ENCODE measurements at places on chromosomes 12 and 14.

- DNase-seq = no peak
Measured at GRCh38 chr12:109737631-109738030, 24.0 kb downstream of the FAM222A start.

- DNase-seq = no peak
Measured at GRCh38 chr14:98766818-98767217, 505.2 kb downstream of the BCL11B start.

DNA sequence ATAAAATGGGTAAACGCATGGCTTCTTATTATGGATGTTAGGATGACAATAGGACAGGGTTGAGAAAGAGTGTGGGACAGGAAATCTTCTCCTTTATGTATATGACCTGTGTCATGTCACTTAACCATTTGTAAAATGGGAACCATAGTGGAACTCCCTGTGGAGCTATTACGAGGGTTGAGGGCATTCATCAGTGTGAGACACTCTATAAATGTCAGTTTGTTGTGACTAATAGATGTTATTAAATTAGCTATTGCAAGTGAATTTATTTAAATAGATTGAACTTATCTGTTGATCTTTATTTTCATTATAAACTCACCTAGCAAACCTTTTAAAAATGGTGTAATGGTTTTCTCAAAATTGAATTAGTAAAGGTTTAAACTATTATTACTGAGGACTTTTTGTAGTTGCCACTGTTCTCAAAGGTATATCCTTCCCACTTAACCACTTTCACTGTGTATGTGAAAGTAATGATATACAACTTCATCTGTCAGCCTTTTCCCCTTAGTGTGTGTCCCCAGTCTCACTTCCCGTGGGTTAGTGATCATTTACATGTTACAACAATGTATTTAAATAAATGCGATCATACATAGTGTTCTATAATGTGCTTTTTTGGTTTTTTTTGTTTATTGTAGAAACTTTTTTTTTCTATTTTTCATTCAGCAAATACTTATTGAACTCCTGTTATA lies 17.1 kb downstream of the HELB start:
- no peak for DNase-seq

DNA sequence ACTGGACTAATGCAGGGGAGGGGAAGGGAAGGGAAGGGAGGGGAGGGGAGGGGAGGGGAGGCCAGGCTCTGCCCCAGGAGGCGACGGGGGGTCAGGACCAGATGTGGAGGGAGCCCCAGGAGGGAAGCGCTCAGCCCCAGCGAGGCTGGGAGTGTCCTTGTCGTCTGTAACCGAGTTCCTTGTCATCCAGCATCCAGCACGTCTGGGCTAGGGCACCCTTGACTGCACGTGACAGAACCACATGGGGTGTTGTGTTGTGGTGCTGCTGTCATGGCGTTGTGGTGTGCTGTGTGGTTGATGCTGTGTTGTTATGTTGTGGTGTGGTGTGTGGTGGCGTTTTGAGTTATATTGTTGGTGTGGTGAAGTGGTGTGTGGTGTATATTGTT lies 28.4 kb upstream of the SFSWAP start:
- no peak for DNase-seq

- DNase-seq = no peak
Measured at GRCh38 chr14:91348845-91349465, 68.7 kb downstream of the CCDC88C start.

DNA sequence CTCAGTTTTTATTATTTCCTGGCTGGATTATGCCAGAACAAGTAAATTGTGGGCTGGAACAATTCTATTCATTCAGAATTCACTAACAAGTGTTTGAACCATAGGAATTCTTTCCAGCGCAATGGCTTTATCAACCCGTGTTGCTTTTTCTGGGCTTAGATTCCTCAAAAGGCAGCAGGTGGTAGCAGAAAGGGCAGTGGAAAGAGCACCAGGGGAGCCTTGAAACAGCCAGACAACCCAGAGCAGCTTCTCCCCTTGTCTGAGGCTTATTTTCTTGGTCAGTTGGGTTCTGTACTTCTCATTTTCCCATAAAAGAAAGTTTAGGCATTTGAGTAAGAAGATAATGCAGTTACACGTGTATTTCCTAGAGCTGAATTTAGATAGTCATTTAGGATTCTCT lies 130.7 kb downstream of the OTOGL start:
- peak; percentile 66 for DNase-seq

DNA sequence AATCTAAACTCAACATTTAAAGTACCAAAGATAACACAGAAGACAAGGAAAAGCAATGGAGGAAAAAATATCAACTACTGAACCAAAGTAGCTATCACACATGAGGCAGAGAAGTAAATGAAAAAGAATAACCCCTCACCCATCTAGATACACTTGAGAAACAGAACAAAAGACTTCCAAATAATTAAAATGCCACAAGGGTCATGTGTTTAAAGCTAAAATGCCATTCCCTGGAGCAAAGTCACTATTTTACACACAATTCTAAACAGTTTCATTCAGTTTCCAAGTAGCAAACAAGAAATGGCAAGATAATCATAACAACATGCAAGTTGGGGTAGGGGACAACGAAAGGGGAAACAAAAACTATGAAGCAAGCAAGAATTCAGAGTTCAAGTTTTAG lies 12.0 kb downstream of the OSBPL8 start:
- no peak for DNase-seq

DNA sequence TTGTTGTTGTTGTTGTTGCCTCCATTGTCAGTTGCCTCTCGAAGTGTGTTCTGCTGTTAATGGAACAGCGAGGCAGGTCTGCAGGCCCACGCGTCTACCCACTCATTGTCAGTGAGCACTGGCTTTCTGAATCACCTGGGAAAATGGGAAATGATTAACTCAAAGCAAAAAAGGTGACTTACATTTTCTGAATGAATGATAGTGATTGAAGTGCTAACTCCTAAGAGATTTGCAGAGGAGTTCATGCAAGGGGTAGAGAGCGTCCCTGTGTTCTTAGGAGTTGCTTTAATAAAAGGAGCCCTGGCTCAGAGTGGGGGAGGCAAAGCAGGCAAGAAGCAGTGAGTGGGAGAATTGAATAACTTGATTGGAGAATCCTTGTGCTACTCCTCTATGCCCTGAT lies 177.6 kb downstream of the CAND1 start:
- no peak for DNase-seq

DNA sequence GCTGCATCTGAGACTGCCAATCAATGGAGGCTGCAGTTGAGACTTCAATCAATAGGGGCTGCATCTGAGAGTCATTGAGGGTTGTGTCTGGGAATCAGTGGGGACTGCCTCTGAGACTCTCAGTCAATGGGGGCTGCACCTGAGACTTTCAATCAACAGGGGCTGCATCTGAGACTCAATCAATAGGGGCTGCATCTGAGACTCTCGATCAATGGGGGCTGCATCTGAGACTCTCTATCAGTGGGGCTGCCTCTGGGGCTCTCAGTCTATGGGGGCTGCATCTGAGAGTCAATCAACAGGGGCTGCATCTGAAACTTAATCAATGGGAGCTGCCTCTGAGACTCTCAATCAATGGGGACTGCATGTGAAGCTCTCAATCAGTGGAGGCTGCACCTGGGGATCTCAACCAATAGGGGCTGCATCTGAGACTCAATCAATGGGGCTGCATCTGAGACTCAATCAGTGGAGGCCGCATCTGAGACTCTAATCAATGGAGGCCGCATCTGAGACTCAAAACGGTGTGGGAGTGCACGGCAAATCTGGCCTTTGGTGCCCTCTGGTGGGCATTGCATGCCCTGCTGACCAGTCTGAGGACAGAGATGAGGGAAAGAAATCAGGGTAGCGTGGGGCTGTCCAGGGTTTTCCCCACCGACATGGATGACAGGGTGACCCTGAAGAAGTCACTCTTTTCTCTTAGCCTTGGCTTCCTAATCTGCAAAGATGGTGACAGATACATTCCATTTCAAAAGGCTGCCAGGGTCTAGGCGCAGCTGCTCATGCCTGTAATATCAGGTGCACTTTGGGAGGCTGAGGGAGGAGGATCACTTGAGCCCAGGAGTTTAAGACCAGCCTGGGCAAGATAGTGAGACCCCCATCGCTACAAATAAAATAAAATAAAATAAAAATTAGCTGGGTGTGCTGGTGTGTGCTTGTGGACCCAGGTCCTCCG lies 41.3 kb upstream of the EIF5 start:
- peak; percentile 74 for DNase-seq

DNA sequence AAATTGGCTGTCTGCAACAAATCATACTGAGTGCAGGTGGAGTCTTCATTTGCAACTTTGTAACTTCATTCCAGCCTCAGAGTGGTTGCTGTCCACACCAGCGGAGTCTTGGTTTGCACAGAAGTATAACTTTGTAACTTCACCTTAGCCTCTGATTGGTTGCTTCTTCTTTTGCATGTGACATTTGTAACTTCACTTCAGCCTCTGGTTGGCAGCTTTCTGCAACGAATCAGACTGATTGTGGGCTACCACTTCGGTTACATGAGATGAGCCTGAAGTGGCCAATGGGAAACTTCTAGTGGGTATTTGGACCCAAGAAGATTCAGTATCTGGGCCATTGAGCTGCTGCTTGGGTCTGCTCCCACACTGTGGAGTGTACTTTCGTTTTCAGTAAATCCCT lies 17.8 kb downstream of the RASSF8 start:
- DNase-seq = no peak

- DNase-seq = no peak
Measured at GRCh38 chr12:66915306-66915904, 236.5 kb upstream of the GRIP1 start.

DNA sequence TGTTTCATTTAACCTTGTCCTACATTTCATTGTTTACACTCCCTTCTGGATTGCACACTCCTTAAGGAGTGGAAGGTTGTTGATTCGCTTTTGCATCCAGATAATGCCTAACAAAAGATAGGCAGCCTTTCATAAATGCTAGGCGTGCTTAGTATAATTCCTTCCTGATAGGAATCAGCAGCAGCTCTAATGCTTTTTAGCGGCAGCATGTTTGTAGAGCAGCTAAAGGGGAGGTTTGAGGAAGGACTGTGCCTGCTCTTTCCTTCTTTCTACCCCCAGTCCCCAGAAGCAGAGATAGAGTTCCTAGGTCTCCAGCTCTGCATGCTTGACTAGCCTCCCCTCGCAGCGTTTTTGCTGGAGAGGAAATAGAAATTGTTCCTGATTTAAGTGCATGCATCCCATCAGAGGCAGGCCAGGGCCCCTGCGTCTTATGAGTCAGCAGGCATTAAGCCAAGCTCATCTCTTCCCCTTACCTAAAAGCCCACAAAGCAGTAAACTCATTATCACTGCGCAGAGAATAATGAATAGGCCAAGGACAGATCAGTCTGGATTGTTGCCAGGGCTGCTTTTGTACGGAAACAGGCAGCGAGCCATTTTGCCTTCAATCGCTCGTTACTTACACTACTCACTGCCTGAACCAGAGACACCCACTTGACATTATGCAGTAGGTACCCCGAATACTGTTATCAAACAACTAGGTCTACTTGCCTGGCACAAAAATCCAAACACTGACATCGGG lies 14.0 kb upstream of the TBPL2 start:
- peak; percentile 42 for DNase-seq

GRCh38 chr12:104735801-104736200 lies 222.3 kb downstream of the SLC41A2 start:
- no peak for DNase-seq

DNA sequence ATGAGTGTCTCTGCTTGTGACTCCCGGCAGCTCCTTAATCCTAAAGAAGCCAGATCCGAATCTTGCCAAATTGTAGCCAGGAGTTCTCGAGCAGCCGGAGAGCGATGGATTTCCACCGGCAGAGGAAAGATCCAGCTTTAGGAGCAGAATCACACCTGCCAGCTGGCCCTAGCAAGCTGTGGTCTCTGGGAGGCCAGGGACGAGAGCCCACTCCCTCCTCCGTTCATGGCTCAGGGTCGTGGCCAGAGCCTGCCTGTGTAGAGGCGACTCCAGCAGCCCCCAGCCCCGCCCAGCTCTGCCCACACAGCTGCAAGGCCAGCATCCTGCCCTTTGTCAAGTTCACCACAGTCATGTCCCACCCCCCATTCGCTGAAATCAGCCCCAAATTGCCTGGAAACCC lies 121.0 kb downstream of the SCARB1 start:
- no peak for DNase-seq

DNA sequence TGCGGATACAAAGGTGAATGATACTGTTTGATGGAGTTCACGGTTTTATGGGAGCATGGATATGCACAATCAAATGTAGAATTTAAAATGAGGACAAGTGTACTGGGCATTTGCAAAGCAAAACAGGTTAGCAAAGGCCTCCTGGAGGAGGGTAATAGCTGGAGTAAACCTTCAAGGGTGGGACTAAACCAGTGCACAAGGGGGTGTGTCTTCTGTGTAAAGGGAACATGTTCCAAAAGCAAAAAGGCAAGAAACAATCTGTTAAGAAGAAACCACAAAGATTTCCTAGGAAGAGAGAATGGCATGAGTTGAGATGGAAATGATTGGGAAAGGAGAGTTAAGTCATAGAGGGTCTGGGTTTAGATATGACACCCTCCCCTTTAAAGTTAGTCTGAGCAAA lies 109.2 kb upstream of the SLCO1C1 start:
- no peak for DNase-seq

GRCh38 chr12:71799106-71799505 lies 40.5 kb upstream of the TBC1D15 start:
- DNase-seq = no peak
